Large intestine (tissue), 12 donors: ENCODE measurements at places on chromosomes 7 and 10. TPM values are rescaled to one million over a fixed set of nuclear protein-coding genes. Genes with fewer than 3 reads are reported as not detected.

OR13A1 gene
- 0.06 TPM for polyA plus RNA-seq

MSMB gene
- 0.25 TPM for polyA plus RNA-seq

IGF2BP3 gene
- 61.6 TPM for polyA plus RNA-seq

FAM237B gene
- polyA plus RNA-seq, result 0.16 TPM

MEST gene
- polyA plus RNA-seq, result 169 TPM

PRR15 gene
- polyA plus RNA-seq, result 70.8 TPM
